Activated naive CD4-positive, alpha-beta T cell treated with anti-CD3 and anti-CD28 coated beads, Interleukin-2, amount 50 U/mL, for 72 hours (primary cell): ENCODE measurements at places on chromosomes 3 and 15.

DNA sequence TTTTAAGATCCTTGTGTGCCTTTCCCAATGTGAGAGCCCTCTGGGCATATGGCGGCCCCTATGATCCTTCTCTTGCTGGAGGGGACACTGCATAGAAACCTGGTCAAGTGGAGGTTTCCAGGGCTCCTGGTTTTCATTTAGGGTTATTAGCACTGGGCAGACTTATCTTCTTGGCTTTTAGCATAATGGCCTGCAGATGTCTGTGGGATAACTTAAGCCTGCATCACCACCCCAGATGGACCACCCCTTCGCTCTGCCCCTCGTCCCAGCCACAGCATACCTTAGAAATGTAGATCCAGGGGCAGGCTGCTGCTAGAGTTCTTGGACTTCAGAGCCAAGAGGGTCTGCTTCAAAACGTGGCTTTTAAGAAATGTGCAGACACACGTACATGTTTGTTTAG is 340.3 kb upstream of the CTDSPL start:
- DNase-seq: no peak

DNA sequence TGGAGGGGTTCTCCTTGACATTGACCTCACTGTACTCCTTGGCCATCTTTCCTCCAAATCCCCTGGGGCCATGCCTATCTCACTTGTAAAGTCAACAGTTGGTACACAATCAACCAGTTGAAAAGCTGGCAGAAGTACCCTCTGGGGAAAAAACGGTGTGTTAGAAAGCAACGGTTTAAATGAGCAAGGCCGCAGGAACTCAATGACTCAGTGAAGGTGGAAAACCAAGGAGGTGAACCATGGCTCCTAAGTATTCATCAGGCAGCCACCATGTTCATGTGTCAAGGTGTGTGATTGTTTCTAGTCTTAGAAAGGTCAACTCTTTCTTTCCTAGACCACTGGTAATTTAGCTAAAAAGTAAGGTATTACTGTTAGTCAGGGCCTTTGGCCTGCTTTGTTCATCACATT is 130.9 kb upstream of the SATB1 start:
- peak; percentile 41 for DNase-seq

DNA sequence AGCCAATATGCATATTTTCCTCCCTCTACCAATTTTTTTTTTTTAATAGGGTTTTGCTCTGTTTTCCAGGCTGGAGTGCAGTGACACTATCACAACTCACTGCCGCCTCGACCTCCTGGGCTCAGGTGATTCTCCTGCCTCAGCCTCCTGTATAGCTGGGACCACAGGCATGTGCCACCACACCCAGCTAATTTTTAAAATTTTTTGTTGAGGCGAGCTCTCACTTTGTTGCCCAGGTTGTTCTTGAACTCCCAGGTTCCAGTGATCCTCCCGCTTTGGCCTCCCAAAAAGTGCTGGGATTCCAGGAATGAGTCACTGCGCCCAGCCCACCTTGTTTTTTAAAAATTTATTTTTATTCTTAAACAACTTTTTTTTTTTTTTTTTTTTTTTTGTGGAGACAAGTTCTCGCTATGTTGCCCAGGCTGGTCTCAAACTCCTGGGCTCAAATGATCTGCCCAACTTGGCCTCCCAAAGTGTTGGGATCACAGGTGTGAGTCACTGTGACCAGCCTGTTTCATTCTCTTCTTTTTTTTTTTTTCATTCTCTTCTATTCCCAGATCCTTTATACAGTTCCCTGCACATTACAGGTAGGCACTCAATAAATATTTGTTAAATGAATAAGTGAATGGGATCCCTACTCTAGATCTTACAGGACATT is 40.5 kb upstream of the PIK3CB start:
- no peak for DNase-seq

- no peak for DNase-seq
Observed at GRCh38 chr3:48585411-48585810, 9.7 kb downstream of the COL7A1 start.

DNA sequence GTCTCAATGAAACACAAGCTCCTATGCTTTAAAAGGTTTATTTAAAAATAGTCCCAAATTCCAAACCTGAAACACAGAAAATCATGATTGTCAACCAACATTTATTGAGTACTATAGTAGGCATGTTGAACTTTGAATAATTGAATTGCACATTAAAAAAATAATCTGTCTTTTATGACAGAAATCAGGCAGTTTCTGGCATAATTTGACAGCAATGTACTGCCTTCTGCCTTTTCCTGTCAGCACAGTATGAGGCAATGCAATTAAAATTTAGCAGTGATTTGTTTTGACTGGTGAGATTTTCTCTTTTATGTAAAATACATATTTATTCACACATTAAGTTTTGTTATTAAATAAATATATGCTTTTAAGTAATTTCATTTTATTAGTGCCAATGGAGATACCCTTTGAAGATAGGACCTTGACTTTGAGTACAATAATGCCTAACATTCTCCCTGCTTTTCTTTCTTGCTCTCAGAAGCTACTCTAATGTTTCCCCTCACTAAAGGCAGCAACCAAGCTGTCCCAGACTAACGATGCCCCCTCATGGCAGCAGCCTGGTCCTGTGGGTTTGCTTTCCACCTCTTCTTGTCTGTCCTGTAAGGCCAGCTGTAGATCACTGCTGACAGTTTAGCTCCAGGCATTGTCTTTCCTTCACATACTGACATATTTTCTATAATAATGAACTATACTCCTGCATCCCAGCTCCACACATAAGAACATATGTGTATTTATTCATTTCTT is 346.7 kb downstream of the IL20RB start:
- DNase-seq: no peak

DNA sequence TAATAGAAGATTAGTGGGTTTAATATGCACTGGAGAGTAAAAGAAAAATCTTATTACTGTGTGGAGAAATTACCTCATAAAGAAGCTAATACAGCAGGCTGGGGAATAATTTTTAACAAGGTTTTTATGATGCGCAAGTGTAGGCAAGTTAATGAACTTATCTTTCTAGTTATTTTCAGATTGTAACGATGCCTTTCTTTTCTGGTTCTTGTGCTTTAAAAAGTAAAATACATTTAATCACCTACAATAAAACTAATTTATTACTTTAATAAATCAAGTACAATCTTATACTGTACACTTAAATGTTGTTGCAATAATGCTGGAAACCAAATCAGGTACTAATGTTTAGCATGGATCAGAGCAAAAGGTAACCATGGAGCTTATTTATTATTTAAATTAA is 266.6 kb downstream of the ZIC1 start:
- no peak for DNase-seq

DNA sequence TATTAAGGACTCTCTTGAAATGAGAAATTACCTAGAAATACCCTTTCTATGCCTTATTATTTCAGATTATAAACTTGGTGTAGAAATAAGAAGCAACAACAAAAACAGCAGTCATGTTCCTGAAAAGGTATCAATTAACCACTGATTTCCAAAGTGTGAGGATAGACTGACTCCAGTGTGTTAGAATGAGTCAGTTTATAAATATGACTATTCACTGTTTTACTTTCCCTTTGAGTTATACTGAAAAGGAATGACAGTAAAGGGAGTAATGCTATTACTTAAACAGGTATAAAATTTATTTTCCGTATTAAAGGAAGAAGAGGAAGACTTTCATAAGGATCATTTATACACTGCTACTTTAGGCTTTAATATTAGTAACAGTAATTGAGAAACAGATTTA is 12.9 kb downstream of the GMNC start:
- DNase-seq: no peak

- DNase-seq: no peak
Observed at GRCh38 chr3:136860541-136860940, 1.5 kb upstream of the NCK1 start.
